ENCODE measurements at places on chromosomes 5 and 9.

GRCh38 chr5:180101451-180102105 is 30.0 kb upstream of the RNF130 start:
- no peak for DNase-seq

DNA sequence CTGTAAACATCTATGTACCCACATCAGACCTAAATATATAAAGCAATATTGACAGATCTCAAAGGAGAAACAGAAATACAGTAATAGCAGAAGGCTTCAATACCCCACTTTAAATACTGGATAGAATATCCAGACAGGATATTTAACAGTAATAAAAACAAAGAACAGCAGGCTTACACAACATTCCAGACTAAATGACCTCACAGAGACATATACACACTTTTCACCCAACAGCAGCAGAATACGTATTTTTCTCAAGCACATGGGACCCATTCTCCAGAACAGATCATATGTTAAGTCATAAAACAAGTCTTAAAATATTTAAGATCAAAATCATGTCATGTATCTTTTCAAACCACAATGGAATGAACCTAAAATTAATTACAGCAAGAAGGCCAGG is 76.8 kb downstream of the CAMSAP1 start:
- DNase-seq: no peak

GRCh38 chr9:19140259-19140658 is 13.0 kb upstream of the PLIN2 start:
- DNase-seq: no peak

- DNase-seq: no peak
These were observed 59.6 kb upstream of the NFIL3 start for GRCh38 chr9:91483189-91483691.

- no peak for DNase-seq
These were observed 48.6 kb upstream of the RNU6ATAC start for GRCh38 chr9:134212809-134213507.

DNA sequence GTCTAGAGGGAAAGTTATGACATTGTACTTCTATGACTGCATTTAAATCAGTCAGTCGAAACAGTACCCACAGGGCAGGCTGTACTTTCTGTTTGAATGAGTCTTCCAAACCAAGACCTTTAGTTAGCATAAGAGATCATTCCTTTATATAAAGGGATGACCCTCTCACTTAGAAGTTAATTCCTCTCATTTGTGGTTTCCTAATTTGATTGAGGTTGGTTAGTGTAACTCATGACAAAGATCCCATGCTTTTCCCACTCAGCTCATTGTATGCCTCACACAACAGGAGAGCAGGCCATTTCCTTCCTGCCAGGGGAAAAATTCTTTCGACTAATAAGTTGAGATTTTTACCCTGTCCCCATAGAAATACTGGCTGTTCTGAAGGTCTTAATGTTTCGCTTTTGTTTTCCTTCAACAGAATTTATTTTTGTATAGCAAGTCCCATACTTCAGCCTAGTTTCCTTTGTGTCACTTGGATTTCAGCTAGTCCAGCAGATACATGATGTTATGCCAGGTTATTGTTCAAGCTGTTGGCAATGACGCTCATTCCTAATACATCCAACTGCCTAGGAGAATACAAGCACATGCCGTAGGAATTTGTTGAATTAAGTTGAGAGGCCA is 500.7 kb downstream of the SPATA31D1 start:
- no peak for DNase-seq

- no peak for DNase-seq
These were observed 60.9 kb downstream of the CNTRL start for GRCh38 chr9:121135642-121136041.

DNA sequence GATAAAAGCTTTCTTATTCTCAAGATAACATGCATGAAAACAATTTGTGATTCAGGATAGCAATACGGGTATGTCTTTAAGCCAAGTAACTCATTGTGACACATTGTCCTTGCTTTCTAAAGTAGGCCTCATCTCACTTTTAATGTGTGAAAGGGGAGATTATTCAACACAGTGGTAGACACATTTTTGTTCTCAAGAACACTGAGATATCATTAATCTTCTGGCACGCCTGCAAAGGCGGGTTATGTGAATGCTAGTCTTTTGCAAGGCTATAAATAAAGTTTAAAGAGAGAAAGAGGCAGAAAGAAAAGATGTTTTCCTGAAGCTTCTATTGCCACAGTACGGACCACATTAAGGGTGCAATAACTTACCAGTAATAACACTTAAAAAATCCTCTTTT is 181.8 kb upstream of the MEF2C start:
- no peak for DNase-seq

- no peak for DNase-seq
These were observed 75.5 kb upstream of the CDK20 start for GRCh38 chr9:88049677-88050307.

GRCh38 chr9:117437283-117437682 is 22.4 kb upstream of the ASTN2 start:
- DNase-seq: no peak

DNA sequence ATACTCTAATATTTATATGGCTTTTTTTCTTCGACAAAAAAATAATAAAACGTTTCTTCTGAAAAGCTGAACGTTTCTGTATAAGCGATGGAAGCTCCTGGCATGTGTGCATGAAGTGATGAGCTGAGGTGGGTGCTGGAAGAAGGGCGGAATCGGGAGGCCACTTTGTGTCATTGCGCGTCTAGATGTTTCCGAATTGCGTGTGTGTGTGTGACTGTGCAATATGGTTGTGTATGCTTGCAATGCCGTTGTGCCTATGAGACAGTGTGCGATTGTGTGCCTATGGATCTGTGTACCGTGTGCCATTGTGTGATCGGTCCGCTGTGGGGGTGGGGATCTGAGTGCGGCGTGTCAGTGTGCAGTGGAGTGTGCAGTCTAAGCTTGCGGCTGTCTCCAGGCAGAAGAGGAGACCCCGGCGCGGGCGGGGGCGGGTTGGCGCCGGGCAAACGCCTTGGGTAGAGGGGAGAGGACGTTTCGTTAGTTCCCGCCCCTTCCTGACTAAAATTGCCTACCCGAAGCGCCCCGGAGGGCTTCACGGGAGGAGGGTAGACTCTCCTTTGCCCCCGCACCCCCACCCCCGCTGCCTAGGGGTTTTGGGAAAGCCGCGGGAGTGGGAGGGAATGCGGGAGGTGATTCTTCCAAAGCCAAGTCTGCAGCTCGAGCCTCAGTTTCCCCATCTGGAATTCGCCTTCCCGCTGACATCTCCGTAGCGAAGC is 24.2 kb downstream of the PCDHGC5 start:
- no peak for DNase-seq

- no peak for DNase-seq
These were observed 51.6 kb upstream of the MACIR start for GRCh38 chr5:103207011-103207410.

DNA sequence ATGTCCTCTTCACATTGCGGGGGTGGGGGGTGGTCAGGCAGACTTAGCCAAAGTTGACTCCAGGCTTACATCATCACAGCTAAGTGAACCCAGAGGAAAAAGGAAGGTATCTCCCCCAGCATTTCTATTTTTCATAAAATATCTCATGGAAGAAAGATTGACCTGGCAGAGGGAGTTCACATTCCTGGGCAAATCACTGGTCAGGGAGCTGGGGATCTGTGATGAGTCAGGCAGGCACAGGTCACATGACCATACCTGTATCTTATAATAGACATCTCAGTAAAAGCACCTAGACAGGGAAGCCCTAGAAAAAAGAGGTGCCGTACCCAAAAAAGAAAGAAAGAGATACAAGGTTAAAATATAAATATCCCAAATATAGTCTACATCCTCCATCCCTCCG is 57.3 kb upstream of the WWC1 start:
- DNase-seq: no peak

GRCh38 chr5:8192840-8193239 is 323.9 kb downstream of the MTRR start:
- DNase-seq: no peak

GRCh38 chr9:134525070-134525815 is 116.4 kb upstream of the COL5A1 start:
- no peak for DNase-seq

GRCh38 chr5:61272688-61273087 is 59.4 kb upstream of the ZSWIM6 start:
- no peak for DNase-seq

DNA sequence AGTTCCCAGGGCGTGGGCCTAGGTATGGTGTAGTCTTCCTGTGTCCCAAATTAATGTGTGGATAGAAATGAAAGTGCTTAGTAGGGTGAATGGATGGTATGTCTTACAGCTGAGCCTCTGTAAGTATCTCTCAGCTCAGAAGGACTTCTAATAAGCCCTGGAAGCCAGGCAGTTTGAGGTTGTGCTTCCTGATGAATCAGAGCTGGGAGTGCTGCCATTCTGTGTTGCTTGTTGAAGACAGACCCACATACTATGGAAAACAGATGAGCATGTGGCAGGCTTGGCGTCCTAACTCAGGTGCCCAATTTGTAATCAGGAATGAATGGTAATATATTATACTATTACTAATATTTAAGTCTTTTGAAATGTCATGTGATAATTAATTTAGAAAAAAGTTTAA is 69.8 kb downstream of the CMYA5 start:
- no peak for DNase-seq

DNA sequence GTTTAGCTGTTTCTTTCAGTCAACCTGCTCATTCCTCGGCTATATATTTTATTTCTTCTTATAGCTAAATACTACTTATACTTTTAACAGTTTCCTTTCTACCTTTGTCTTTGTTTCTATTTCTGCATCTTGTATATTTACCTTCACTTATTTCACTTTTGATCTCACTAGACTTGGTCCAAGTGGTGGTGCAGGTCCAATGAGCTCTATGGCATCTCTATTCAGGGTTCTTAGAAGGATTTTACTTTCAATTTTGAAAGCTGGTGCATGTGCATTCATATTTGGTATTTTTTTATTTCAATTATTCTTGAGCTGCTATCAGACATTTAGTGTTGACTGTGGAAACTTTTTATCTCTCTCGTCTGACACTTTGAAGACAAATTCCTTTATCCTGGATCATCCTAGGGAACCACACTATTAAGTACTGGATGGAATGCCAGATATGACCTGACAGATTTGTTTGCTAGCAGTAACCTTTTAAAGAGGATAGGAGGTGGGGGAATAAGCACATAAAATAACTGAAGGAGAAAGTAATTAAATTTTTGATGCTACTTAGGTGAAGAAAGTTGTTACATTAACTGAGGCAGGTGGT is 123.1 kb upstream of the PJA2 start:
- DNase-seq: no peak

- DNase-seq: no peak
These were observed 154.3 kb upstream of the IRX2 start for GRCh38 chr5:2905741-2906140.

DNA sequence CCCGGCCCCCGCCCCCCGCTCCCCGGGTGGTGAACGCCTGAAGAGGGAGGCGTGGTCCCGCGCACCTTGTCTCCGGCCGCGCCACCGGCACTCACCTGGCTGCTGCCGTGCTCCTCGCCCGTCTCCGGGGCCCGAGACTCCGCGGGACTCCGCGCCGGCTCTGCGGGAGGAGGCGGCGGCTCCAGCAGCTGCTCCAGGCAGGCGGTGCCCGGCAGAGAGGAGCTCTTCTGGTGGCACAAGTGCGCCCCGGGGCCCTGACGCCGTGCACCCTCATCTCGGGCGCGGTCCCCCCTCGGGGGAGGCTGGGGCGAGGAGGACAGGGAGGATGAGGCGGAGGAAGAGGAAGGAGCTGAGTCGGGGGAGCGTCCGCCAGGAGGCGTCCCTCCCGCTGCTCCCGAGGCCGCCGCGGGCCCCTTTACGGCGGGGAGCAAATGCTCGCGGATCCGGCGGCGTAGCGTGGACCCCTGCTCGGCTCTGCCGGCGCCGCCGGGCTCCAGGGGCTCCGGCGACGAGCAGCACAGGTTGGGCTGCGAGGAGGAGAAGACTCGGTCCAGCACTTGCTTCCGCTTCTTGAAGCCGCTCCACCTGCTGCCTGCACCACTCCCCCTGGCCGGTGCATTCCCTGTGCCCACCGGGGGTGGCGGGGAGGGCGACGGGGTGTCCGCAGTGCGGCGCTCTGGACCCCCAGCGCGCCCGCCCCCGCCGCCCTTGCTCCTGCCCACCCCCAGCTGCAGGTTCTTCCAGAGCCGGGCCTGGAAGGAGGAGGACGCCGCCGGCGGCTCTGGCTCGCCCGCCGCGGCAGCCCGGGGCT is 928 bp downstream of the MCTP1 start:
- DNase-seq: no peak

GRCh38 chr5:159582756-159583541 is 252.7 kb upstream of the IL12B start:
- no peak for DNase-seq

- DNase-seq: no peak
These were observed 56.6 kb downstream of the ADAM19 start for GRCh38 chr5:157518963-157519362.

GRCh38 chr9:75826314-75826713 is 64.2 kb upstream of the PCSK5 start:
- DNase-seq: no peak

- no peak for DNase-seq
These were observed 62.0 kb downstream of the MAPKAP1 start for GRCh38 chr9:125644819-125645507.
